Activated CD8-positive, alpha-beta memory T cell treated with anti-CD3 and anti-CD28 coated beads for 4 hours (primary cell): ENCODE measurements at places on chromosomes 2 and 18.

GRCh38 chr2:49225126-49225525, 70.8 kb upstream of the FSHR start:
- no peak for DNase-seq

DNA sequence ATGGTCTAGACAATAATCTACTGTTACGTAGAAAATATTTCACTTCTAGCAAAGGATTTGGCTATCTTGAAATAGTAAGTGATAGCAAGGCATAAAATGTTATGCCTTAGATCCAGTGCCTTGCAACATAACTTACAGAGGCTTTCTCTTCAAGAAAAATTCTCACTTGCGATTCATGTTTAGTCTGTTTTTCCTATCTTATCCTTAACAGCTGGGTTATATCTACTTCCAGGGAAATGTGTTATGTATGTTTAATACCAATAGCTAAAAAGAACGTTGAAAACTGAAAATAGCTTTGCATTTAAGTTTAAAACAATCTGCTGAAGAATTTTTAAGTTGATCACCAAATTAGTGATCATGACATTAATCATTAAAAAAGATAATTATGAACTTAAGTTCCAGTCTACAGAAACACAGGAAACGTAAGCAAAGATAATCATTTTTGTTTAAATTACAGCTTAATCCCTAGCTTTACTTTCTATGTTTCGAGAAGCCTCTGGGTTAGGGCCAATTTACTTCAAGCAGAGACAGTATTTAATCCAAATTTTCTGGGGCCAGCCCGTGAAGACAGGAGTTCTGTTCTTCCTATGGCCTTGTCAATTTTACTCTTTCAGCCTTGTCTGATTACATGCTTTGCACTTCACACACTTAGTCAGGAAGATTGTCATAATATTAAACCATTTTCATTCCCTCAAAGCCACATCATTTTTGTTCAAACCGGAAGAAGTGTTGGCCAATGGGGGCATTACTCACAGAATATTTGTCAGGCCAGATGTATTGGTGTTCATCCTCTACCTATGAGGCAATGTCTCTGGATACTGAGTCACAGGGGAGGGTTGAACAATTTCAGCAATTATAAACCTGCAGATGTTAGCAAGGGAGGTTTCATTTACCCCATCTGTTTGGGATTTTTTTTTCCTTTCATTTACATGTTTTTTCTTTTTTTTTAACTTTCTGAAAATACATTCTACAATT, 1132.9 kb upstream of the ZEB2 start:
- DNase-seq = no peak

- DNase-seq = no peak
Measured at GRCh38 chr18:12652861-12653401, 5.0 kb downstream of the SPIRE1 start.

DNA sequence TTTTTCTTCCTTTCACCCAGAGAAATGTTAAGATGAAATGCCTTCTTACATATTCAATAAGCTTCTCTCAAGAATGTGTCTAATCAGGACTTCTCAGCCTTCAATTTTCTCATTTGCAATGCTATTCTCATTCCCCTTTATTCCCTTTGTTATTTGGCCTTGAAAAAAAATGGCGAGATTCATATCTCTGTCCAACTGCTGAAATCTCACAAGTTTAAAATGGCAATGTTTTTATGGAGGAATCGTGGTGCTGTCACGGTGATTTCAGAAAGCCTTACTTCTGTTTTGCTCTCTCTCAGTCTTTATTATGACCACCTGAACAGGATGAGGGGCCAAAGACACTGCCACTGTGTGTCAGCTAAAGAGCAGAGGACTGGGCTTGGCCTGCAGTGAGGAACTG, 928.5 kb downstream of the DCC start:
- no peak for DNase-seq
